ENCODE measurements at places on chromosomes 6 and 20.
A peak's percentile ranks its signal among the peaks of the same experiment; 100 is the strongest.

- H3K4me1 ChIP-seq = no peaks in the 10 kb centered on the region
- H3K36me3 ChIP-seq = no peaks in the 10 kb centered on the region
- H3K27me3 ChIP-seq = no peaks in the 10 kb centered on the region
- H3K4me3 ChIP-seq = no peak overlapping the region
- H3K27ac ChIP-seq = no peak overlapping the region
These were observed 10.2 kb upstream of the MYT1 start for GRCh38 chr20:64153861-64154589.

- peaks cover 26% of the 10 kb centered on the region for H3K4me1 ChIP-seq
- peak overlapping the region; percentile 54 for H3K27ac ChIP-seq
- peaks cover 4% of the 10 kb centered on the region for H3K36me3 ChIP-seq
- peak overlapping the region; percentile 64 for H3K4me3 ChIP-seq
- peak; percentile 85 for DNase-seq
These were observed 7.6 kb upstream of the TMEM14A start for GRCh38 chr6:52663120-52663935.

GRCh38 chr6:144066741-144067484 is 28.5 kb downstream of the SF3B5 start:
- peaks cover 55% of the 10 kb centered on the region for H3K27me3 ChIP-seq
- H3K4me3 ChIP-seq = no peak overlapping the region
- no peak for DNase-seq
- peaks cover 3% of the 10 kb centered on the region for H3K4me1 ChIP-seq

GRCh38 chr6:120055071-120055470 is 705.5 kb upstream of the MAN1A1 start:
- DNase-seq = no peak
- H3K27ac ChIP-seq = no peak overlapping the region
- H3K27me3 ChIP-seq = no peaks in the 10 kb centered on the region
- no peak overlapping the region for H3K4me3 ChIP-seq
- H3K36me3 ChIP-seq = no peaks in the 10 kb centered on the region
- no peaks in the 10 kb centered on the region for H3K4me1 ChIP-seq

DNA sequence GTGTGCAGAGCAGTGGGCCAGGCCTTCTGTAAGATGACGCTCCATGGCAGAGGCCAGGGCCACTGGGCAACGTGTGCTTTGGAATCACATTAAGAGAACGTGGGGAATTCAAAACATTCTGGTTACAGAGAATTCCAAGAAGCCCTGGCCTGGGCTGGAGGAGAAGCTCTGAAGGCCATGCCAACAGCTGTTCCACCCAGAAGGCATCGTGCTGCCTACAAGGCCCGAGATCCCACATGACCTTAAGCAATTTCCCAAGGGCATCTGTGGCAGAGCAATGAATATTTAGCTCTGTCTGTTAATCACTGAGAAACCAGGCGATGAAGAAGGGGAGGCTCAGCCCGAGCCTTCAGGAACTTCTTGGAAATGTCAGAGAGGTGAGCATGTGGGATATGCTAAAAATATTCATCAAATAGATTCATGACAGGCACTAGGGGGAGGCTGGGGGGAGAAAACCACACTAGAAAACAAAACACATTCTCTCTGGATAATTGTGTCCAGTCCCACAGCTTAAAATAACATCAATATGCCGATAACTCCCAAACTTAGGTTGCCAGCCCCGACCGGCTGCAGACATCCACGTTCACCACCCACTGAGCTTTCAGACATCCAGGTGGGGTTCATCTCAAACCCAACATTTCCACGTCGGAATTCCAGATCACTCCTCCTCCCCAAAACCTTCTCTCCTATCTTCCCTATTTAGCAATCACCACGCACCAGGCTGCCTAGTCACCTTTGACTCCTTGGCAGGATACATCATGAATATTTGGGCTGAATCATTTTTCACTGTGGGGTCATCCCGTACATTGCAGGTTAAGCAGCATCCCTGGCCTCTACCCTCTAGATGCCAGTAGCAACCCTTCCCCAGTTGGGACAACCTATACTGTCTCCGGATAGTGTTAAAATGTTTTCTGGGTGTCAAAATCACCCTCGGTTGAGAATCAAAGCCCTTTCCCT is 6.6 kb downstream of the SULF2 start:
- H3K27ac ChIP-seq = no peak overlapping the region
- no peak overlapping the region for H3K4me3 ChIP-seq
- no peaks in the 10 kb centered on the region for H3K36me3 ChIP-seq

- no peak overlapping the region for H3K27ac ChIP-seq
These were observed 627.6 kb downstream of the MMUT start for GRCh38 chr6:48835421-48835958.

Measured in A673 (cell line).